Activated CD4-positive, alpha-beta T cell treated with anti-CD3 and anti-CD28 coated beads, Interleukin-2, amount 50 U/mL, for 1 hour (primary cell): ENCODE measurements at places on chromosomes 13 and 19.

DNA sequence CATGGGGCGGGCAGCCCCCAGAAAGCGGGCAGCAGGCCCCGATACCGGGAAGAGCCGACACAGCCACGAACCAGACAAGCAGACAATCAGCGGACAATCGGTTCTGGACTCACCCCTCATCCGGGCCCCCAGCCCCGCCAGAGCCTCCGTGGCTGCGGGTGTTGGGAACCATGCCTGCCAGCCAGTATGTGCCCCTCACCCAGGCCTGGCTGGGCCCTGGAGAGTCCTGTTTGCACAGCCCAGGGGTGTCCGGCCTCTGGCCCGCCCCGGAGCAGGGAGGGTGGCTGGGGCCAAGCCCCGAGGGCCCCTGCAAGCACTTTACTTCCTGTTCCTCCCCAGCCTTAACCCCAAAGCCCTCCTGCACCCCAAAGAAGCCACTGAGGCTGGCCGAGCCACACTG lies 7.8 kb downstream of the PODNL1 start:
- no peak for DNase-seq

DNA sequence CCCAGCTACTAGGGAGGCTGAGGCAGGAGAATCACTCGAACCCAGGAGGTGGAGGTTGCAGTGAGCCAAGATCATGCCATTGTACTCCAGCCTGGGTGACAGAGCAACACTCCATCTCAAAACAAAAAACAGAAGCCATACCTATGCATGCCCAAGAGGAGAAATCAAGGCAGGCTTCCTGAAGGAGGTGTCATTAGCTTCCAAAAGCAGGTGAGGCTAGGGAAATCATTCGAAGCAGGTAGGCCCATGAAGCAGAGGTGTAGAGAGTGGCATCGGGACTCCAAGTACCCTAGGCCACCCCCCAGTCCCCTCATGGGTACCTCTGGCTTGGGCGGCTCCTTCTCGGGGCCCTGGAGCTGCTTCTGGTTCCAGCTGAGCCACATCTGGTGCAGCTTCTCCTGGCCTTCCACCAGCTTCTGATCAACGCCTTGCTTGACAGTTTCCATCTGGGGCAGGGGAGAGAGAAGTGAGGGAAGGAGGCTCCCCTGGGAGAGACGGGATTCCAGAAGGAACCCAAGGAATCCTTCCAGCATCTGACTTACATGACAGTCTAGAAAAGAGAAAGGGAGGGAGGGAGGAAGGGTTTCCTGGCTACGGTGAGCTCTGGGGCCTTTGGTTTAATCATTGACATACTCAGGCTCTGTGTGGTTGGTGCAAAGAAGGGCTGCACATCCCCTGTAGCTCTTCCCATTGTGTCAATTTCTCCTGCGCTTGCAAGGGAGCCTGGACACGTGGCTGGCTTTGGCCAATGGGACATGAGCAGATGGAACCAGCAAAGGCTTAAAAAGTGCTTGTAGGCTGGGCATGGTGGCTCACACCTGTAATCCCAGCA lies 13.1 kb upstream of the TICAM1 start:
- no peak for DNase-seq

- no peak for DNase-seq
These were observed 27.5 kb upstream of the KL start for GRCh38 chr13:32988608-32989289.

DNA sequence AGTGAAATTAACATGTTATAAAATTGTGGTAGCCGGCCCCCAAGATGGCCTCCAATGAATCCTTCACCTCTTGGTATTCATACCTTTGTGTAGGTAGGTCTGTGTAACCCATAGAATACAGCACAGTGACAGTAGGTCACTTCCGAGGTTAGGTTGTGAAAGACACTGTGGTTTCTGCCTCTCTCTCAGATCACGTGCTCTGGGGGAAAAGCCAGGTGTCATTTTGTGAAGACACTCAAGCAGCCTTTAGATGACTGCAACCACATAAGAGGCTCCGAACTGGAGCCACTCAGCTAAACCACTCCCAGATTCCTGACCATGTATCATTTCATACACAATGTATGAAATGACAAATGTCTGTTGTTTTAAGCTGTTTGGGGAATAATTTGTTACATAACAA lies 9.8 kb upstream of the USPL1 start:
- DNase-seq: peak; percentile 53

DNA sequence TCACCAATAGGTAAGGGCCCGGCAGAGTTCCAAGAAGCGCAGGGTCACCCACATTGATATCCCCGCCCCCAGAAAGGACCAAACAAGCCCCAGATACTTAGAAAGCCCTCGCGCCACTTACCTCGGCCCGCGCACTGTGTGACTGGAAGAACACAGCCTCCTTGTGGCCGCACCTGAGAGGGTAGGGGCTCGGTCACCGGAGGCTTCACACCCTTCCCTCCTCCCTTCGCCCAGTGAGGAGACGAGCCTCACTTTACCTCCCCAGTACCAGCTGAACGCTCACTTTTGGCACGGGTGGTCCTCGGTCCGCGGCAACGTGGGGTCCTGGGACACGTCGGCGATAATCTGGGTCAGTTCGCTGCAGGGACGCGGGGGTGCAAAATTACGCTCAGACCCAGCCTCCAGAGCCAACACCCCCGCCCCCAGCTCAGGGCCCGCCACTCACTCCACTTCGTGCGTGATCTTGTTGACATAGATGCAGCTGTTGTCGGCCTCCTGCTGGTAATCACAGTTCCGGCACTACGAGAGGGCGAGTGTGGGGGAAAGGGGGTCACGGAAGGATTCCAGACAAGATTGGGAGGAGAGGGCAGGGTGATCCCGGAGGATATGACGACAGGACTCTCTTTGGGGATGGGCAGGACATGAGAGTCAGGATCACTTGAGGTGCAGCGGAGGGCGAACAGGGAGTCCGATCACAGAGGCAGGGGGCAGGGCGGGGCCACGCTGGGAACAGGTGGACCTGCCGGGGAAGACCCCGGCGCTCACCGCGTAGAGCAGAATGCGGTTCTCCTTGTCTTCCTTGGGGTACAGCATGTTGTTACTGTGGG lies 568 bp downstream of the POLR2I start:
- no peak for DNase-seq

DNA sequence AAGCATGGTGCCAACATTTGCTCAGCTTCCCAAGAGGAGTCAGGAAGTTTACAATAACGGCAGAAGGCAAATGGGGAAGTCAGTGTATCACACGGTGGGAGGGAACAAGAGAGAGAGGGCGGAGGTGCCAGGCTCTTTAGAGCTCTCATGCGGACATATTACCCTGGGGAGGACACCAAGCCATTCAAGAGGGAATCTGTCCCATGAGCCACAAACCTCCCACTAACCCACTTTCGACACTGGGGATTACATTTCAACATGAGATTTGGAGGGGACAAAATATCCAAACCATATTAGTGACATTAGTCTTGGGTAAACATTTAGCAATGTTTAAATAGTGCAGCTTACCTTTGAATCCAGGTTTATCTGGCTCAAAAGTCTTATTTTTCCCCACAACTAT lies 69.9 kb downstream of the SLAIN1 start:
- no peak for DNase-seq

DNA sequence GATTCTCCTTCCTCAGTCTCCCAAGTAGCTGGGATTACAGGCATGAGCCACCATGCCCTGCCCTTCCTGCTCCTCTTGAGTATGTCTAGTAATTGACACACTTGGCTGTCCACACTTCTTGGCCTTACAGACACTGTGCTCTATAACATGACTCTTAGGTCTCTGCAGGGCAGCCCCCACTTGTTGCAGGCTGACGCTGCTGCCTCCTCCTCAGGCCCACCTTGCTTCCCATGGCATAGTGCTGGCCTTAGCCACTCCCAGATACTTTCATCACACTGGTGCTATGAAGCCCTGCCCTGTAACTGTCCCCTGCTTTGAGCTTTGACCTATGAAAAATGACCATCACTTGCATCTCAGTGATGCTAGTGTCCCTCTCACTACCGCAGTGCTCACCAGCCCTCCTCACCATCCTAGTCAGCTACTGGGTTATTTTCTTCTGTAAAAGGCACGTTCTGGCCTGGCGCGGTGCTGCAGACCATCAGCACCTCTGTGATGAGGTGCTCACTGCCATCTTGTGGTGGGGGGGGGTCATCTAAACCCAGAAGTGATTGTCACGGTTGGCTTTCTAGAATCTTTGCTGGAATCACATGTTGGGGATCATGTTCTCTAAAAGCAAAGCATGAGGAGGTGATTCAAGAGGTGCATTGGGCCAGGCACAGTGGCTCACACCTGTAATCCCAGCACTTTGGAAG lies 9.8 kb downstream of the ERICH4 start:
- no peak for DNase-seq

GRCh38 chr19:28334419-28334818 lies 878.5 kb downstream of the UQCRFS1 start:
- no peak for DNase-seq

GRCh38 chr13:51832471-51833152 lies 12.4 kb downstream of the TMEM272 start:
- peak; percentile 53 for DNase-seq

DNA sequence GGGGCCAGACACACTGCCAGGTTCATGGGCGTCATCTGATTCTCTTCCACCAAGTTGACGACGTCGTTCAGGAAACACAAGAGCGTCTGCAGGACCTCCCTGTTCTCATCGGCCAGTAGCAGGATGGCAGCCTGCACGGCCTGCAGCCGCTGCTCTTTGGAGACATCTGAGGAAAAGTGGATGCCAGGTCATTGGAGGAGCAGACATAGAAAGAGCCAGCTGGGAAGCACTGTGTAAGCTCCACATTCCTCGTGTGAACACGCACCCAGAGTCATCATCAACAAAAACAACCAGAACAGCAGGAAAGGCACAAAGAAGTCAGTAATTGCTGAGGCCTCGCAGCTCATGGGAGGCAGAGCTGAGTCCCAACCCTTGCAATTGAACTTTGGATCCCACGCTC lies 96.5 kb downstream of the KL start:
- no peak for DNase-seq

GRCh38 chr19:13022859-13023636 lies 27.8 kb downstream of the NFIX start:
- no peak for DNase-seq

GRCh38 chr19:57317503-57317902 lies 2.8 kb upstream of the ZNF543 start:
- no peak for DNase-seq

- DNase-seq: no peak
These were observed 20.9 kb downstream of the MBD3L2B start for GRCh38 chr19:7000333-7000732.

DNA sequence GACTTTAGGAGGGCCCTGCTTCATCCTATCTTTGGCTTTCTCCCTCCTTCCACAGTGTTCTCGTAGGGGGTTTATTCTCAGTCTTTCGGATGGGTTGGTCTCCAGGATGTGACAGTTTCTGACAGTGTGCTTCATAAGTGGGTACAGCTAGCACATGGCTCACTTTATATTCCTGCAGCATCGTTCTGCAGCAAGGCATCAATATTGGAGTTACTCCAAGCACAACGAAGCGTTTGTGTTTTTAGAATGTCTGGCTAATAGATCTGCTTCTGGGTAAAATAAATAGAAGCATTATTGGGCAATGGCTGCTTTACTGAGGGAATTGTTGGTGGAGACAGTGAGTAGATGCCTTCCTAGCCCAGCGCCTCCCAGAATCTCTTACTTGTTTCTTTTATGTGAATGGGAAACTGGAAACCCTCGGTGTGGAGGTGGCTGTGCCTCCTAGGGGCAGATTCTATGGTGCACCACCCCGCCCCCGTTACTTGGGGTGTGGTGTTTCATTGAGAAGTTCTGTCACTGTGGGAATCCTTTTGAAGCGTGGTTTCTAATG lies 2.0 kb downstream of the FARP1 start:
- no peak for DNase-seq

- peak; percentile 47 for DNase-seq
These were observed 609 bp downstream of the ZAR1L start for GRCh38 chr13:32314271-32315237.

GRCh38 chr13:20230913-20231838 lies 943 bp downstream of the GJB6 start:
- no peak for DNase-seq
